ENCODE measurements at places on chromosomes 2 and 18.

- DNase-seq, result no peak
These were observed 114.4 kb downstream of the NCK2 start for GRCh38 chr2:105858868-105859693.

DNA sequence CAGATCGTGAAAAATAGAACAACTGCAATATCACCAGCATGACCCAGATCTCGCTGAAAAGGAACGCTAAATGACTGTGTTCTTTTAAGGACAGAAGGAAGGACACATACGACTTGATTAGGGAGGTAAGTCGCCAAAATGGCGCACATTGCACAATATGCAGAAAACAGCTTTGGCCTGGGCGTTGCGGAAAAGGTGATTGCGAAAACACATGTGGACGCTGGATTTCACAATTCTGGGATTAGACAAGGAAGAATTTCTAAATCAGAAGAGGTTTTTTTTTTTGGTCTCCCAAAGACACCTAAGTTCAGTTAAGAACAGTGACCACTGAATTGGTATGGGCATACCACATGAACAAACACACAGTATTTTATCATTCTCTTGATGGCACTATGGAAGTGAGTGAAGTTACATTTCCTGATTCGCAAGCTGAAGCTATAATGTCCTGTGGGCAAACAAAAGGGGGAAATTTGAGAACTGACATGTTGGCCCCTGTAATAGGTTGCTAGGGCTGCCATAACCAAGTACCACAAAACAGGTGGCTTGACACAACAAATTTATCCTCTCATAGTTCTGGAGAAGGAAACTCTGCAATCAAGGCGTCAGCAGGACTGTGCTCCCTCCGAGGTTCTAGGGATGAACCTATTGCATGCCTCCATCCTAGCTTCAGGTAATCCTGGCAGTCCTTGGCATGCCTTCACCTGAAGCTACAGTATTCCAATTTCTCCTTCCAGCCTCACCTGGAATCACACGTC lies 25.8 kb upstream of the ERICH2 start:
- no peak for DNase-seq

- no peak for DNase-seq
These were observed 1960.5 kb upstream of the PIK3C3 start for GRCh38 chr18:39994498-39994897.

DNA sequence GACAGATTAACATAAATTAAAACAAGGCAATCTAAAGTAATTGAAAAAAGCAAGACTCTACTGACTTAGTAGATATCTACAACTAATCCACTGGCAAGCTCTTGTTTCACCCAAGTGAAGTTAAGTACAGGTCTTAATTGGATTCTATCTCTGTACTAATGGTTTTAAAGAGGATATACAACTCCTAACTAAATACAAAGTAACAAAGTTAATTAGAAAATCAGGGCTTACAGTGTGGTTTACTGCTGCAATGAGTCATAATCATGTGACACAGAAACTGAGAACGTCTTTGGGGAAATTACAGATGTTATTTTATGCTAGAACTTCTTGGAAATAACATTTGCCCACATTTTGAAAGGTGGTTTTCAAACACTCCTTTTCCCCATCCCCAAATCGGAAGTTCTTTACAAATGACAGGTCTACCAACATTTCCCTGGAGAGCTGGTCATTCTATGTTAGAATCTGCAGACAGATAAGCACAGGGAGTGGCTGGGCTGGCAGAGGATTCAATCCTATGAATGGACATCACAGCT lies 245.3 kb downstream of the STK39 start:
- DNase-seq, result no peak

GRCh38 chr2:159807183-159808031 lies 9.4 kb upstream of the CD302 start:
- peak; percentile 14 for DNase-seq

GRCh38 chr18:9996094-9996493 lies 82.3 kb downstream of the VAPA start:
- no peak for DNase-seq

DNA sequence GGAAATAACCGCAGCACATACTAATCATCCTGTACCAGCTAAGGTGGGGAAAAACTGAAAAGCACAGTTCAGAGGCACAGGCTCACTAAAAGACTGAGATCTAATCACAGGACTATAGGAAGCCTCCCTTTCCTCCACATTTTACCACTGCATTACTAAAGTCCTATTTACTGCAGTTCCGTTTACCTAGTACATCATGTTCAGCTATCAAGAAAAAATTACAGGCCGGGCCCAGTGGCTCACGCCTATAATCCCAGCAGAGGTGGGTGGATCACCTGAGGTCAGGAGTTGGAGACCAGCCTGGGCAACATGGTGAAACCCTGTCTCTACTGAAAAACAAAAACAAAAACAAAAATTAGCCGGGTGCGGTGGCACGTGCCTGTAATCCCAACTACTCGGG lies 11.0 kb upstream of the NBEAL1 start:
- DNase-seq, result no peak

DNA sequence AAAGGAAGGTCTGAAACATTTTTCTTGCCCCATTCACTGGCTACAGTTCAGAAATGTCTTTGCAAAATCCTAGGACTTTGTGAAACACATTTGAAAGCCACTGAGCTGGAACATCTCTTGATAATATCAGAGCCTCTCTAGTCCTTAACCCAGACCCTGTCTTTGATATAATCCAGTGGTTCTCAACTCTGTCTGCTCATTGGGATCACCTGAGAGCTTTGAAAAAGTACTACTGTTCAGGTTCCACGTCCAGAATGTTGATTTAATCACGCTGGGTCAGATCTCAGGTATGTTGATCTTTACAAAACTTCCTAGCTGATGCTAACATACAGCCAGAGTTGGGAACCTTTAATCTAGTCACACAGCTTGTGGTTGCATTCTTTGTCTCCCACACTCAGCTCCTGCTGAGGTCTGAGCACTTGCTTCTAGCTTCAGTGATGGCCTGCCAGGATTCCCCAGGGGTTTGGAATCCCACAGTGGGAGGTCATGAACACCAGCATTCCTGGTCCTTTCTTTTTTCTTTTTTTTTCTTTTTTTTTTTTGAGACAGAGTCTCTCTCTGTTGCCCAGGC lies 262.7 kb downstream of the SETBP1 start:
- no peak for DNase-seq

DNA sequence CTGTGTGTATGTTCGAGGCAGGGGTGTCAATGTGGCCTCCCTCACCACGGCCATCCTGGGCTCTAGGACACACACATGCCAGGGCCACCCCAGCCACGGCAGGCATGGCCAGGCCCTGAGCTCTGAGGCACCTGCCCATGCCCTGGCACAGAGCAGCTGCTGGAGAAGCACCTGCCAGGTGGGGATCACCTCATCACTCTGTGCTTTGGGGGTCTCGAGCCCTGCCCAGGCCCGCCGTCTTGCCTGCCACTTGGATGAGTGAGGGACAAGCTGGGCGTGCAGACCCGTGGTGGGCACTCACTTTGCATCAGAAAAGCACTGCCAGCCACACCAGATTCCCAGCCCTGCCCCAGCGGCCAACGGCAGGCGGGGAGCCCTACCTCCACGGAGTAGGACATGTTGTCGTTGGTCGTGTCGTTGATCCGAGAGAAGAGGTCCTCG lies 33.1 kb downstream of the KIF1A start:
- DNase-seq, result no peak

- no peak for DNase-seq
These were observed 211.6 kb downstream of the TCF4 start for GRCh38 chr18:55376387-55376786.

DNA sequence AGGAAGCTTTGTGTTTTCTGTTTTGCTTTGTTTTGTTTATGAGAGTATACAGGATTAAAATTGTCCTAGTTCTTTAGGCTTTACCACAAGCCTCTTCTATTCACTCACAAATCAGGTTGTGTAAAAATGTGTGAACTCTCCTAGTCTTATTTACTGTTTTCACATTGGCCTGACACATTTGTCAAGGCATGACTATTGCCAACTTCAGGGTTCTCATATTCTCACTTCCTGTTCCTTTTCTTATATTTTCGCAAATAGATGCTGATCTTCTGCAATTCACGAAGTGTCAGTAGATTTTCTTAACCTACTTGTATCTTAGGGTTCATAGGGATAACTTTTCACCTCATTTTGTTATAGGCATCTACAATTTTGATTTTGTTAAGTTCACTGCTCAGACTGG lies 67.1 kb downstream of the CCDC102B start:
- DNase-seq, result no peak

DNA sequence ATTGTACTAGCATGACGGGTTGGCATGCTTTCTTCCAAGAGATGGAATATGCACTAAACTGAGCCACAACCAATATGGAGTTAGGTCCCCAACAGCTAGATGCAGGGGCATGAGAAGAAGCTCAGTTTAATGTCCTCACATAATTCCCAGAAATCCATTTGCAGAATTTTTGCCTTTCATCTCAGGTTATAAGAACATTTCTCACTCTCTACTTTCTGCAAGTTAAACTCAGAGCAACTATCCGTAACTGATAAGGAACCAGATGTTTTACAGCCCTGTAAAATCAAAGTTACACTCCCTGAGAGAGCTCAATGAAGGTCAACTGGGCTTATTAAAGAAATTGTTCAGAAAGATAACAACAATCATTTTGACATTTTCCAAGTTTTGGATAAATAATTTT lies 30.7 kb downstream of the COPS8 start:
- no peak for DNase-seq

- DNase-seq, result no peak
These were observed 35.1 kb downstream of the KCNJ13 start for GRCh38 chr2:232741294-232741693.

DNA sequence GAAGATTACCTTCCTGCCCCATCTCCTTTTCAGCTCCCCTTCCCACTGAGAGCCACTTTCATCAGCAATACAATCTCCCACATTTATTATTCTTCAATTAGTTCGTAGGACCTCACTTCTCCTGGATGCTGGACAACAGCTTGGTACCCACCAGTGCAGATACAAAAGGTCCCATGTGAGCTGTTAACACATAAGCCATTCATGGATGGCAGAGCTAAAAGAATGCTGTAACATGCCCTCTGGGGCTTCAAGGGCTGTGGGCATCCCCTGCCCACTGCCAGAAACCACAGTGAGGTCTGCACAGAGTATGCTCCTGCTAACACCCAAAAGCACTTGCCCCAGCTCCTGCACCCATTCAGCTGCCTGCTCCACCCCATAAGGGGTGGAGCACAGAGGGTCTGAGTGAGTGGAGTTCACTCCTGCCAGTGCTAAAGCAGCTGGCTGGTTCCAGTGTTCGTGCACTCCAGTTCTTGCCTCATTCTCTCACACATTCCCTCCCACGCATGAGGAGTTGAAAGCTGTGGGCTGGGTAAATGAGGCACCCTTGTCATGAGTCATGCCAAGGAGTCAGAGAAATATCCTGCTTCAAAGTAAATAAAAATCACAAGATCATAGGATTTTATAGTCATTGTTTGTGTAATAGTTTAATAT lies 305.9 kb upstream of the TMEFF2 start:
- peak; percentile 5 for DNase-seq

GRCh38 chr2:17759805-17760204 lies 5.9 kb downstream of the GEN1 start:
- DNase-seq, result no peak

DNA sequence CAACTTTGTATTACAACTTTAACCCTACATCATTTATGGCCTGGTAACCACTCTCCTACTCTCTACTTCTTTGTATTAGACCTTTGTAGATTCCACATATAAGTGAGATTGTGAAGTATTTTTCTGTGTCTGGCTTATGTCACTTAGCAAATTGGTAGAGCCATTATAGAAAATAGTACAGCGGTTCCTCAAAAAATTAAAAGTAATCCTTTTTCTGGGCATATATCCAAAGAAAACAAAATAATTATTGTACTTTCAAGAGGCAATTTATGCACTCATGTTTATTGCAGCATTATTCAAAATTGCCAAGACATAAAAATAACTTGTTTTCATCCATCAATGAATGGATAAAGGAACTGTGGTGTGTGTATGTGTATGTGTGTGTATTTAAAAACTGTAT lies 537.5 kb upstream of the FSIP2 start:
- DNase-seq, result no peak

DNA sequence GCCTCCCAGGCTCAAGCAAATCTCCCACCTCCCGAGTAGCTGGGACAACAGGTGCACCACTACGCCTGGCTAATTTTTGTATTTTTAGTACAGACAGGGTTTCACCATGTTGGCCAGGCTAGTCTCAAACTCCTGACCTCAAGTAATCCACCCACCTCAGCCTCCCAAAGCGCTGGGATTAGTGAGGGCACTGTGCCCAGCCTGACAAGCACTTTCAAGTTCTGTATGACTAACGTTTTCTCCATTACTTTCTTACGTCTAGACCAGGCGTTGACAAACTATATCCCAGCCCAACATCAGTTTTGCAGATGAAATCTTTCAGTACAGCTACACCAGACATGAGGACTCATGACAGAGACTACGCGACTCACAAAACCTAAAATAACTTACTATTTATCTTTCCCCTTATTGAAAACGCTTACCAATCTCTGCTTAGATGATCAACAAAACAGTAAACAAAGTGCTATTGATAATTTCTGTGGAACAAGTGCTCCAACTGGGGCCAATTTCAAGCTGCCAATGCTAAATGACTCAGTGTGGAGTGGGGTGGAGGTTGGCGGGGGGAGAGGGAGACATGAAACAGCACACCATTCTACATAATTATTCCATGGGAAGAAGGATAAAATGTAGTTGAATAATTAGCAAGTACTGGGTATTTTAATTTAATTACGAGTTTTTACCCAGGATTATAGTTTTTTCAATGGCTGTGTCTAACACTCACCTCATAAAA lies 59.1 kb downstream of the SAP130 start:
- DNase-seq, result no peak

GRCh38 chr2:160752475-160753330 lies 259.1 kb upstream of the RBMS1 start:
- DNase-seq, result peak; percentile 55

DNA sequence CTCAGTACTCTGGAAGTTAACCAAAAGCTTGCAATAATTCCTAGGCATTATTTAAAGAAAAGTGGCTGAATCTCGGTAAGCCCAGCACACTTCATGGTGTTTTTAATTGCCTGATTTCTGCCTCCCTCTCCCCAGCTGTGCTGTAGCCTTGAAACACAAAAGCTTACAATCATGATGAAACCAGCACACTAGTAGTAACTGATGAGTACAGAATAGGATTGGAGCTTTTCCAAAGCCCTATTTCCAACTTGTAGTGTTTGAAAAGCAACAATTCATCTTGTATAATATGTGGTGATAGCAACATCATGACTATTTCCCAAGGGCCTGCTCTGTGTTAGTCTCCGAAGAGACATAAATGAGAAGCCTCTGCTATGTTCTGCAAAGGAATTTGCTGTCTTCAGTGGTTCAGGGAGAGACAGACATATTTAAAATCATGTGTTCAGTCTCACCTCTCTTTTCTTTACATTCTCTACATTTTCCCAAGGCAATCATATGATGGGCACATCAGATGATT lies 1015.0 kb downstream of the BCL11A start:
- no peak for DNase-seq
